ENCODE measurements at places on chromosomes 1 and 21. TPM values are rescaled to one million over a fixed set of nuclear protein-coding genes. Genes with fewer than 3 reads are reported as not detected.
A peak's percentile ranks its signal among the peaks of the same experiment; 100 is the strongest.

The ANGPTL3 gene
- not detected for total RNA-seq

- H3K27ac ChIP-seq: no peak overlapping the region
- no peaks in the 10 kb centered on the region for H3K36me3 ChIP-seq
- H3K4me1 ChIP-seq: no peaks in the 10 kb centered on the region
- H3K4me3 ChIP-seq: no peak overlapping the region
- no peak for DNase-seq
Measured at GRCh38 chr1:50218344-50219120, 109.8 kb downstream of the ELAVL4 start.

The GJA8 gene
- total RNA-seq: not detected

GRCh38 chr1:195738966-195739650 lies 869.1 kb downstream of the KCNT2 start:
- peaks cover 44% of the 10 kb centered on the region for H3K4me1 ChIP-seq
- peaks cover 12% of the 10 kb centered on the region for H3K36me3 ChIP-seq
- peak; percentile 60 for DNase-seq
- peak overlapping the region; percentile 53 for H3K4me3 ChIP-seq

DNA sequence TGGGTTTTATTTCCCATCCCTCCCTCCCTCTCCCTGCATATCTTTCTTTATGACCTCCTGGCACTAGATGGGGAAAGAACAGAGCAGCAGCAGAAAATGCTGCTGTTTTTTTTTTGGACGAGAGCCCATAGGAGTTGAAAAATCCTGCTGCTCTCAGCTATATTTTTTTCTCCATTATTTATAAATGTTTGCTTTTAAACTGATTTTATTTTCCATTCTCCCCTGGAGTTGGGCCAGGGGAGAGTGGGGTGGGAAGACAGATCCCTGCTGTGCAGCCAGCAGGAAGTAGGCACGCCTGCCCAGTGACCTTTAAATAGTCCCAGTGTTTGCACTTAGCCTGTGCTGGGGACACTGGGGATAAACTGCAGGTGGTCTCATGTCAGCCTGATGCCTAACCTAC lies 17.4 kb downstream of the SFT2D2 start:
- no peak overlapping the region for H3K4me3 ChIP-seq
- H3K4me1 ChIP-seq: no peaks in the 10 kb centered on the region
- no peaks in the 10 kb centered on the region for H3K27me3 ChIP-seq
- no peak for DNase-seq

DNA sequence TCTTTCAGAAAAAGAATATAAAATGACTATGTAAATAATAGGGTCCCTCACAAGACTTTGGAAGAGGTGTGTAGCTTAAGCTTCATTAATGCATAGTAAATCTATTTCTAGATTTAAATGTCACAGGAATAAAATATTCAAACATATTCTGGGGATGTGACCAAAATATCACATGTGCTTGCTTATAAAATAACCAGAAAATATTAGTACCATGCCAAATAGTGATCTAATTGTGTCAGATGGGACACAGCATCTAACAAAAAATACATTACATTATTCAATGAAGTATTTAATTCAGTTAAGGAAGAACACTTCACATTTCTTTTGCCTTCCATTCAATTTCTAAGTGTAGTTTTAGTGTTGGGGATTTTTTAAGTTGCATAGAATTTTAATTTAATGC lies 179.5 kb downstream of the LRRC40 start:
- H3K4me3 ChIP-seq: no peak overlapping the region
- H3K27me3 ChIP-seq: peaks cover 4% of the 10 kb centered on the region
- H3K27ac ChIP-seq: no peak overlapping the region
- no peaks in the 10 kb centered on the region for H3K36me3 ChIP-seq
- no peaks in the 10 kb centered on the region for H3K4me1 ChIP-seq
- no peak for DNase-seq

The DCLRE1B gene
- total RNA-seq: 8.1 TPM

DNA sequence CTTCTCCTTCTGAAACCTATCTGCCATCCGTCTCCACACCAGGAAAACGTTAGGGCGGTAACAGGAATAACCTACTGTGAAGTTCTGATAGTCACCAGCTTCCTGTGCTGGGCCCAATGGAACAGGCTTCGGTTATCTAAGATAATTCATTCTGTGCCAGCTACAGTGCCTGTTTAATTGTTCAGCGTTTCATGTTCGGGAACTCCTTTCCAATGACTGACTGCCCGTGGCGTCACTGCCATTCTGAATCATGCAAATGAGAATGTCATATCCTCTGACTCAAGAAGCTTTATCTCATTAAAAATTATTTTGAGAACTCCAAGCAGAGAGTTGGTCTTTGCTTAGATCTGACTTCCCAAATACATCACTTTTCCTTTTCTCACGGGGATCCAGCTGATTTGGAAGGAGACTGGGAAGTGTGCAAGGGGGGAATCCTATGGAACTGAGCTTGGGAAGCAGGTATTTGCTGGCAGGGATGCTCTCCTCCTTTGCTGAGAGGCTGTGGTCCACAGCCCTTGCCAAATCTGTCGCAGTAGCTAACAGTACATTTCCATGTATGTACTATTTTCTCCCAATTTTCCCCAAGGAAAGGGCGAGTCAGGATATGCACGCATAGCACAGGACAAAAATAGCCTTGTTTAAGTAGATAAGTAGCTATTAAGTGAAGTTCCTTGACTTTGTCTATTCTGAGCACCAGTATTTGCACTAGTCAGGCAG lies 358.7 kb downstream of the LTN1 start:
- H3K27ac ChIP-seq: peak overlapping the region; percentile 99
- H3K36me3 ChIP-seq: peaks cover 12% of the 10 kb centered on the region
- H3K4me3 ChIP-seq: peak overlapping the region; percentile 80
- H3K4me1 ChIP-seq: peaks cover 87% of the 10 kb centered on the region
- peak; percentile 88 for DNase-seq

The E2F2 gene
- 1.9 TPM for total RNA-seq

- DNase-seq: no peak
- peaks cover 3% of the 10 kb centered on the region for H3K27me3 ChIP-seq
- H3K36me3 ChIP-seq: no peaks in the 10 kb centered on the region
- H3K4me3 ChIP-seq: peak overlapping the region; percentile 82
- peak overlapping the region; percentile 34 for H3K27ac ChIP-seq
Measured at GRCh38 chr1:110916274-110916668, 43.3 kb downstream of the CD53 start.

GRCh38 chr1:42956739-42957138 lies 1.9 kb downstream of the SLC2A1 start:
- peaks cover 70% of the 10 kb centered on the region for H3K4me1 ChIP-seq
- H3K36me3 ChIP-seq: peaks cover 27% of the 10 kb centered on the region
- H3K27me3 ChIP-seq: peaks cover 4% of the 10 kb centered on the region

The SPATA21 gene
- 0.07 TPM for total RNA-seq

DNA sequence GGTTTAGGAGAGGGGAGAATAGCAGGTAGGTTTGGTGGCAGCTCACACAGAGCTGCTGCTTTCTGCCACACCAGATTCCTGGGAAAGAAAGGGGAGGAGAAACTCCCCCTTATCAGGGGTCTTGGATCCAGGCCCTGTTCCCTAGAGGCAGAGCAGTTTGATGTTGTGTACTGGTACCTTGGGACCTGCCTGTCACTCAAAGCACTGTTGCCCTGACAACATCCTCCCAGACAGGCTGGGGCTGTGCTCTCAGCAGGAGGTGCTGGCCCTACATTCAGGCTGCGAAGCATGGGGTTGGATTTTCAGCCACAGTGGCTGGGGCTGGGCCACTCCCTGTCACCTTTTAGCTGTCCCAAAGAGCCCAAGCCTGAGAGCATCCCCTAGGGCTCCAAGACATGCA lies 188.0 kb downstream of the GRIK3 start:
- no peak for DNase-seq
- H3K36me3 ChIP-seq: no peaks in the 10 kb centered on the region

DNA sequence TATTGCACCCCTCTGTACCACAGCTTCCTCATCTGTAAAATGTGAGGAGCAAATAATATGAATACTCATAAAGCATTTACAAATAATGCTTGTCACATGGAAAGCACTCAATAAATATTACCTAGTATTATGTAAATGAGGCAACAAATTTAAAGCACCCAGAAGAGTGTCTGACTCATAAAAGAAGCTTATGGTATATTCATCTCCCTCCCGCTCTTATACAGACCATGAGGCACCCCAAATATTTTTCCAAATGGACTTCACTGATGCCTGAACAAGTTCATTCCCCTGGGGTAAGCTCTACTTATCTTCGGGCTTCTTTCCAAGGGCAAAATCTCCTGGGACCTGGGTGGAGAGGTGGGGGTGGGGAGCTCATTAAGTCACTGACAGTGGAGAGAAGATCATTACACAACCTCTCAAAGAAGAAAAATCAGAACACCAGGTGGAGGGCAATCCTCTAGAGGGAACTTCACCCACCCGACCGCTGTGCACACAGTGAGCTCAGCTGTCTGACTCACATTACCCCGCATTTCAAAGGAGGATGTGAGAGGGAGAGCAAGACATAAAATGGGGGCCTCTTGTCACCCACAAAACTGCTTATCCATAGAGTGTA lies 166.2 kb downstream of the ASTN1 start:
- H3K27me3 ChIP-seq: no peaks in the 10 kb centered on the region
- H3K4me3 ChIP-seq: no peak overlapping the region
- H3K27ac ChIP-seq: no peak overlapping the region
- H3K36me3 ChIP-seq: no peaks in the 10 kb centered on the region
- H3K4me1 ChIP-seq: no peaks in the 10 kb centered on the region

The DNALI1 gene
- total RNA-seq: 2.7 TPM

DNA sequence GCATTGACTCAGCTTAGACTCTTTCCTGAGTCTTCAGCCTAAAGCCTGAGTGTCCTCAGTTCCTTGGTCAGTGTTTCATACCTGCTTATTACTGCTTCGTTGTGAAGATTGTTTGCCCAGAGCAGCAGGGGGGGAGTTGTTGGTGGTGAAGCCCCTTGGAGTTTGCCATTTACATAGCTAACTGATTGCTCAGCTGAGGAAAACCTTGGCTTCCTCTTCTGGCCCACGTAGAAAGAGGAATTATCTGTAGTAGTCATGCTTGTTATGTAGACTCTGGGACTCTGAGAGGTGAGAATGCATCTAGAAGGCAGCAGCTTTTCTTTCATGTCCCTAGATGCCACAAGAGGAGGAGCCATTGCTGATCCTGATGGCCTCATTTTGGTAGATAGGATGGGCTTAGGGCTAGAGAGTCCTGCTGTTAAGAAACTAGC lies 125.9 kb downstream of the MAST2 start:
- DNase-seq: peak; percentile 89
- peak overlapping the region; percentile 75 for H3K4me3 ChIP-seq
- no peaks in the 10 kb centered on the region for H3K27me3 ChIP-seq

The IFI16 gene
- 69.5 TPM for total RNA-seq

DNA sequence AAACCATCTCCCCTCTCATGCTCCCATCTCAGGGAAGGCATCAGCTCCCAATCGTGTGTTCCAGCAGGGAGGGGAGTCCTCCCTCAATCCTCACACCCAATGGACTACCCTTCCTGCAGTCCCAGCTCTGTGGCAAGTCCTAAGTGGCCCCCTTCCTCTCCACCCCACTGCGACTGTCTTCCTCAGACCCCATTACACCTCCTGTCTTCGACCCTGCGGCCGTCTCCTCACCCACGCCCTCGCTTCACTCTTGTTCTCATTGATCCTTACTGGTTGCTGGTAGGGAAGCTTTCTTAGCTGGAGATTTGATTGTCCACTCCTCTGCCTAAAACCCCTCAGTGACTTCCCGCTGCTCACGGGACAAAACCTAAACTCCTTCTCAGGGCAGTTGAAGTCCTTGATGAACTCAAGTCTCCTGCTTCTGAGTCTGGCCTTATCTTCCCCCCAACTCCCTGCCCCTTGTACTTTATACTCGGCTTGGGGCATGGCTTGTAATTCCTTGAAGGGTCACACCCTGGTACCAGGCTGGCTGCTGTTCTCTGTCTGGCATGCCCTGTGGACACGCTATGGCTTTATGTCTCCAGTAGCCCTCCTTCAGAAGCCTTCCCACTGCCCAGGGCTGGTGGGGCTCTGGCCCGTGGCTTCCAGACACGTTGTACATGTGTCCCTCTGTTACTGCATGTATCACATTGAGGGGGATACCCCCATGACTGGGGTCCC lies 2.3 kb upstream of the EPS8L3 start:
- H3K27ac ChIP-seq: no peak overlapping the region
- H3K4me3 ChIP-seq: no peak overlapping the region
- no peak for DNase-seq
- H3K27me3 ChIP-seq: peaks cover 4% of the 10 kb centered on the region

- peaks cover 40% of the 10 kb centered on the region for H3K36me3 ChIP-seq
- DNase-seq: no peak
- H3K27ac ChIP-seq: peak overlapping the region; percentile 97
- no peaks in the 10 kb centered on the region for H3K27me3 ChIP-seq
- H3K4me1 ChIP-seq: peaks cover 84% of the 10 kb centered on the region
- H3K4me3 ChIP-seq: peak overlapping the region; percentile 70
Measured at GRCh38 chr1:201636097-201636496, 97.2 kb downstream of the NAV1 start.

GRCh38 chr1:203058676-203058935 lies 27.2 kb downstream of the MYOG start:
- no peaks in the 10 kb centered on the region for H3K36me3 ChIP-seq
- peaks cover 17% of the 10 kb centered on the region for H3K4me1 ChIP-seq
- no peak overlapping the region for H3K4me3 ChIP-seq

The CYP4A22 gene
- total RNA-seq: not detected

The OTUD3 gene
- 7.5 TPM for total RNA-seq

DNA sequence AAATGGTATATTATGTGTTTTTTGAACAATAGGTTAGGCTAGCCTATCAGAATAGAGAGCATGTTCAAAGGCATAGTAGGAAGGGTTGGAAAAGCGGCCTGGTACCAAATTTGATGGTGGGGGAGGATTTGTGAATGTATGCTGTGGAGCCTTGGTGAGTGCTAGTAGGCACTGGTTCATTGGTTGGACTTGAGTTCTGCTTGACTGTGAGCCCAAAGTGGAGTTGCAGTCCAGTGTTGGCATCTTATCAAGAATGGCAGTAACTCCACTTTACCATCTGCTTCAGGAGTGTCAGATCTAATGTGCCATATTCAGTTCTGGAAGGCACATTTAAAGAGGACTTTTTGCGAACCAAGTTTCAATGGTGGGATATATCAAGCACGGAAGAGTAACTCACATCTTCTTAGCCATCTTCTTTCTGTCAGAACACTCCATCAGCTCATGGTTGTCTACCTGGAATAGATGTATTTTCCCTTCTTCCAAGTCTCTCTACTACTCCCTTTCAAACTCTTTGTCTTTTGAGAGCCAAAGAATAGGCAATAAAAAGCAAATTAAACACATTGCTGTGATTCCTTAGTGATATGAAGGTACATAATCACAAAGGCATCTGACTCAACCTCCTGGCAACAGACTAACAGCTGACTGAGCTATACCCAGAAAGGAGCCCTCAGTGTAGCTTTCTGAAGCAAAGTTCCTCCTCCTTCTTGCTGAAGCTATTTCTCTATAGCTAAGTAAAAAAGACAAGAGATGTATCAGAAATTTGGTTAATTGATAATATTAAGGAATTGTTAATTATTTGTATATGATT lies 21.7 kb downstream of the LRRC8B start:
- H3K27me3 ChIP-seq: peaks cover 6% of the 10 kb centered on the region
- no peak overlapping the region for H3K4me3 ChIP-seq
- no peaks in the 10 kb centered on the region for H3K4me1 ChIP-seq
- DNase-seq: no peak
- H3K27ac ChIP-seq: no peak overlapping the region
- no peaks in the 10 kb centered on the region for H3K36me3 ChIP-seq
